ENCODE measurements at places on chromosomes 13 and 19. TPM values are rescaled to one million over a fixed set of nuclear protein-coding genes. Genes with fewer than 3 reads are reported as not detected.

Gene WTIP
- polyA plus RNA-seq = not detected

Gene COL4A2
- polyA plus RNA-seq = 57.6 TPM

Gene KLF1
- not detected for polyA plus RNA-seq

Gene OVOL3
- polyA plus RNA-seq = not detected

Gene NPHS1
- not detected for polyA plus RNA-seq

Gene ZNF418
- 3.7 TPM for polyA plus RNA-seq

Gene ZNF556
- not detected for polyA plus RNA-seq

Gene CEACAM1
- polyA plus RNA-seq = not detected

Gene DKKL1
- not detected for polyA plus RNA-seq

Gene RNU6-9
- polyA plus RNA-seq = not detected

Gene ARID3A
- 0.27 TPM for polyA plus RNA-seq

Gene PSG2
- polyA plus RNA-seq = not detected

Gene VMAC
- not detected for polyA plus RNA-seq

Gene HIF3A
- polyA plus RNA-seq = 0.09 TPM

Gene POGLUT2
- 3.1 TPM for polyA plus RNA-seq

Gene MAP4K1
- polyA plus RNA-seq = not detected

Gene GPC5
- polyA plus RNA-seq = 3.8 TPM

Gene ZNF772
- 3.0 TPM for polyA plus RNA-seq

Gene GARIN5A
- polyA plus RNA-seq = 9.0 TPM

Gene NCCRP1
- polyA plus RNA-seq = 0.20 TPM

Gene ANKLE1
- polyA plus RNA-seq = not detected

Gene C19orf67
- not detected for polyA plus RNA-seq

Gene LGALS7B
- polyA plus RNA-seq = not detected

Gene SULT2A1
- not detected for polyA plus RNA-seq

Gene CABP5
- polyA plus RNA-seq = not detected

Gene MUC16
- 0.15 TPM for polyA plus RNA-seq

Gene KIR2DL4
- not detected for polyA plus RNA-seq

Gene PROZ
- polyA plus RNA-seq = not detected

Gene GALP
- not detected for polyA plus RNA-seq

Gene MISP
- polyA plus RNA-seq = not detected

Gene S1PR5
- polyA plus RNA-seq = not detected

Gene C19orf85
- not detected for polyA plus RNA-seq

Gene ERICH6B
- not detected for polyA plus RNA-seq

Gene CASP14
- not detected for polyA plus RNA-seq

Gene FLT1
- polyA plus RNA-seq = 2.2 TPM

Gene CACNG7
- 1.8 TPM for polyA plus RNA-seq

Gene RASGRP4
- not detected for polyA plus RNA-seq

Gene B3GNT8
- polyA plus RNA-seq = not detected

Gene PLVAP
- not detected for polyA plus RNA-seq

Gene SLC25A41
- polyA plus RNA-seq = not detected
